Activated naive CD4-positive, alpha-beta T cell treated with anti-CD3 and anti-CD28 coated beads, Interleukin-2, amount 50 U/mL, for 72 hours (primary cell): ENCODE measurements at places on chromosomes 3 and 15. TPM values are rescaled to one million over a fixed set of nuclear protein-coding genes. Genes with fewer than 3 reads are reported as not detected.

GRCh38 chr3:186097317-186097662 is 11.6 kb downstream of the ETV5 start:
- DNase-seq = no peak

DNA sequence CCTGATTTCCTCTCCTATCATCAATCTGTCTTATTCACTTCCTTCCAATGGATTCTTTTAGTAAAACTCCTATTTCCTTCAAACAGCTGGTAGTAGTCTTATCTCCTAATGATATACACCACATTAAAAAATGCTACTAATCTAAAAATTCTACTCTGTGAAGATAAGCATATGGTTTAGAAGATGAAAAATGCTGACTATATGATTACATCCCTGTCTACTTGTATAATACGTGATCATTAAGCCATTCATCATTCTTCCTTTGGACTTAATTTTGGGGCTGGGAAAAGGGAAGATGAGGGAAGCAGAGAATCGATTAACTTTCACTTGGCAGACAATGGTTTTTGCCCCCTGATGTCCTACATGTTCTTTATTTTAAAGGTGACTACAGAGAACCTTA is 453.1 kb downstream of the NSUN3 start:
- DNase-seq = no peak

DNA sequence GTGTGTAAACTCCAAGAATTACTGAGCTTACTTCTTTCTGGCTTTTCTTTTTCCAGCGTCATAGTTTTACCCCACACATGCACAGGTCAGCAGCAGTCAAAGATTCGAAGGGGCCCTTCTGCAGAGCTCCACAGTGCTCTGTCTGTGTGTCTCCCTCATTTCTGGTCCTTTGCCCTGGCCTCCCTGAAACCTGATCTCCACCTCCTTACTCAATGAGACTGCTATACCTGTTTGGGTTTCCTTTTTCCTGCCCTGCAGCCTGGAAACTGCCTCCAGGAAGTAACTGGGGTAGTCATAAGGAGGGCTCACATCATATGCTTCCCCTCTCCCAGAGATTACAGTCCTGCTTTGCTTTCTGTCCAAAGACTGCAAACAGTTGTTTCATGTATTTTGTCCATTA is 82.8 kb upstream of the TNIK start:
- DNase-seq = no peak

DNA sequence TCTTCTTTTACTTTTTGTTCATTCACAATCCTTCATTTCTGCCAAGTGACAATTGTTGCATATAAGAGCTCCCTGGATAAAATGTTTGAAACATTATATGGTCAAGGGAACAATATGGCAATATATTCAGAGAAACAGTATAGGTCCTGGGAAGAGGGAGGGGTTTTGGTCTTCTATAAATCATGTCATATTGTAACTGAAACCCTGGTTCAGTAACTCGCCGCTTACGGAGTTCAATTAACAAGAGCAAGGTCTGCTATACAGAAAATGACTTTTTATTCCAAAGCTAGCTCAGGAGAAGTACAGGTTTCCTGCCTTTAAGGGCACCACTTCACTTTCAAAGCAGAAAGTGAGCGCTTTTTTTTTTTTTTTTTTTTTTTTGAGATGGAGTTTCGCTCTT is 522.1 kb upstream of the TGFBR2 start:
- DNase-seq = no peak

DNA sequence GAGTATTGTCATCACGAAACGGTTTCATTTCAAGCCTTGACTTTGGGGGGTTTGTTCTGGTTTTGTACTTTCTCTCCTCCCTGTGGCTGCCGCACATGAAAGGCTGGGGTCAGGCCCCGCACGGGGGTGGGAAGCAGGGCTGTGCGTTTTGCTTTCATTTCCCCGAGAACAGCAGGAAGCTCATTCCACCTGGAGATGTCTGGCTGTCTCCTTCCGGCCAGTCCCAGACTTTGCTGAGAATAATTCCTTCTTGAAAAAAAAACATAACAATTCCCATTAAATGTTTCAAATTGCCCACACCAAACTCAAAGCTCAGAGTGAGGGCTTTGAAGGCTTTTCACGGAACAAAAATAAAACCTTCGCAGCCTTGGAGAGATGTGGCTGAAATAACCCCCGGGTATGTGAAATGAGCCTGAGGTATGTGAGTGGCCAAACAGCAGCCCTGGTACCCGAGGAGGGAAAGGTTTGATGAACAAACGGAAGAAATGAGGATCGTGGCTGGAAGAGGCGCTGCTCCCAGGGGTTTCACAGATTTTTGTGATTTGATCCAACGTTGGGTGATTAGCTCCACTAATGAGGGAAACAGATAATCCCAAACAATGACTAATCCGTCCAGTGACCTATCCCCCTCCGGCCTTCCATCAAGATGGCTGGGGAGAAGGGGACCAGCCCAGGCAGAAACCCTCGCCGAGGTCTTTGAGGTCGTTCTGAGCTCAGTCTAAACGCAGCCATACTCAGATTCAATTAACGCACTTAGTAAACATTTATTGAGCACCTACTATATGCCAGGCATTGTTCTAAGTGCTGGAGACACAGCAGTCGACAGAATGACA is 126.9 kb upstream of the MEF2A start:
- DNase-seq = peak; percentile 26

The PODXL2 gene
- 1.8 TPM for total RNA-seq
